ENCODE measurements at places on chromosomes 6 and 20.

- no peak for DNase-seq
Measured at GRCh38 chr6:334536-335510, 42.5 kb downstream of the DUSP22 start.

- DNase-seq, result no peak
Measured at GRCh38 chr6:119065382-119065781, 13.1 kb downstream of the FAM184A start.

DNA sequence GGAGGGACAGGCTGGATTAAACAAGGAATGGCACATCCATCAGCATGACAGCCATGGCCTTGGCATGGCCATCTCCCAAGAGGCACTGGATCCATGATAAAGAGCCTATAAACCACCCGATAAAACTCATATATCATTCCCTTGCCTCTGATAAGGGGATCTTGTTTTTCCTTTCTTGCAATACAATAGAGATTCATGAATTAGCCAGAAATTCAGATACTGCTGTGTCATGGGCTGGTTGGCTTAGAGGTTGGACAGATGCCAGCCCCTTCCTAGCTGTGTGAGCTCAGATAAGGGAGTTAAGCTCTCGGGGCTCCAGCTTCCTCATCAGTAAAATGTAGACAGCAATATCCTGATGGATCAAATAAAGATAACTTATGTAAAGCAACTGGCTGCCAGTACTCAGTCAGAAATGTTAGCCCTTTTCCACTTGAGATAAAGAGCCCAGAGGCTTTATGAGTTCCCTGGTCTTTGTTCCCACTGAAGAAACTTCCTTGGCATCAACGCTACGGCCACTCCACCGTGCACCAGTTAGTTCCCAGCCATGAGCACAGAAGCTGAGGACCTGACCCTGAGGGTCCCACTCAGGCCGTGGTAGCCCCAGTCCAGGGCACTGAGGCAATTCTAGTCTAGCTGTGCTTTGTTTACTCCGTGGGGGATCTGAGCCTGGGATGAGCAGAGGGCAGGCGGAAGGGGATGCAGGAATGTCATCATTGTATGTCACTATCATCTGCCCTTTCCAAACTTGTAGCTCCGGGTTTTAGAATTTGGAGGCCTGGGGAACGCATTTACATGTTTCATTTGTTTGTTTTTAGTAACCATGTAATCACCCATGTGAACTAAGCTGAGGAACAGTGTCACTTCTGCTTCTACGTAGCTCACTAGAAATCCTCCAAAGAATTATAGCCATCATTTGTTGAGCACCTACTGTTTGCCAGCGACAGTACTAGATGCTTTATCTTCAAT, 67.2 kb upstream of the TBC1D7 start:
- DNase-seq, result no peak

DNA sequence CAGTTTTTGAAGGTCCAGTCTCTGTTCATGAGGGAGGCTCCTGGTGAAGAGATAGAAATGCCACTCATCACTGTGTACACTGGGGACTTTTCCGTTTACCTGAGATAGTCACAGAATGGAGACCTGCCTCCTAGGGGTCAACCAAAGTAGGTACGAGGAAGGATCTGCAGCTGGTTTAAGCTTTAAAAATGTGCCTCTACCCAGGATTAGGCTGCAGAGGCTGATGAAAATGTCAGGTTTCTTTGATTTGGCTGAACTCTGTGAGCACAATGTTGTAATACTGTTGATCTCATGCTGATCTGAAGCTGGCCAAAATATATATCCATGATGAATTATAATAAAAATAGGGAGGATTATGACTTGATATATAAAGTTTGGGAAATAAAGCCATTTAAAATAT, 182.7 kb downstream of the ADAT2 start:
- no peak for DNase-seq

DNA sequence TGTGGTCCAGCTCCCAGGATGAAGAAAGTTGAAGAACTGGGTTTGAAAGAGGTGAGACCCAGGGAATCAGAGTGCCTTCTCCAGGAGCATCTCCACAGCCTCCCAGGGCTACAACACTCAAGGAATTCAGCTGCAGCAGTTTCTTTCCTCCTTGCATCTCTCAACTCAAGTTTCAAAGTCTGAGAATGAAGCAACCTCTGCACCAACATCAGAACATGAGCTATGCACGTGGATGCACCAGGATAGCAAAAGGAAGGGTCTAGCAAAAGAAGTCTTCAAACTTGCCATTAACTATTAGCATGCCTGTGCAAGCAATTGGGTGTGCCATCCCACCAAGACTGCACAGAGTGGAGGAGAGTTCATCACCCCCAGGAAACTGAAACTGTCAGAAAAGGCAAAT, 193.9 kb downstream of the OTOR start:
- DNase-seq, result no peak

GRCh38 chr6:109705258-109705657, 14.2 kb downstream of the FIG4 start:
- peak; percentile 89 for DNase-seq

DNA sequence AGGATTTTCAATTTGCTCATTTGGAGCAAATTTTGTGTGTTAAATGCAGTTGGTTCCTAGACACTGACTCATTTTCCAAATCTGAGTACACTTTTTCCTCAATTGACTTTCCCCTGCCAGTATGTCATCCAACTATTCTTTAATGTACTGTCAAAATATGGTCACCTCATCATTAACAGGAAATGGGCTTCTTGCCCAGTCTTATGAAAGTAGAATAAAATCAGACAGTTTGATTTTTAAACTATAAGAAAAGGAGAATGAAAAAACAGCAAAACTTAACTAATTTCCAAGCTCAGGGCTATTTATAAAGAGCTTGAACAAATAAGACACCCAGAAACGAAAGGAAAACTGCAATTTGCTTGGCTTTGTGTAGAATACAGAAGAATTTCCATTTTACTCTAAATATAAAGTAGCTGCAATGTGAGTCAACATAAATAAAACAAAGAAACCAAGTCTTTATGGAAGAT, 43.7 kb upstream of the RAB23 start:
- no peak for DNase-seq

- DNase-seq, result no peak
Measured at GRCh38 chr6:125832391-125833117, 41.8 kb downstream of the NCOA7 start.

- no peak for DNase-seq
Measured at GRCh38 chr6:169530752-169531123, 171.1 kb downstream of the WDR27 start.

GRCh38 chr6:45514454-45515230, 136.9 kb upstream of the SUPT3H start:
- DNase-seq, result no peak

DNA sequence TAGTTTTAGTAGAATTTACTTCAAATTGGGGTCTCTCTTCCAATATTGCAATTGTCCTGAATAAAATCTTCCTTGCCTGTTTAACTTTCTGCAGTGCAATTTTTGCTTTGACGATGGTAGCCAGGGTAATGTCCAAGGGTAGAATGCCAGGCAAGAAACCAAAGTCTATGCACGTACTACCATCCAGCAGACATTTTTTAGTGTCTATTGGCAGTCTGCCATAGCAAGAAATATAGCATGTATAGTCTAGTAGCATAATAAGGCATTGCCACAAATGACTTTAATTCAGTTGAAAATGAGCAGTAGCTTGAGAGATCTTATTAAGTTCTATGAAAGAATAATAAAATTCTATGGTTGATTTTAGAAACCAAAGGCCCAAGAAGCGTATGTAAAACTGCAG, 62.3 kb upstream of the KCNQ5 start:
- DNase-seq, result no peak

GRCh38 chr20:63163596-63164483, 52.1 kb downstream of the YTHDF1 start:
- peak; percentile 19 for DNase-seq

GRCh38 chr20:61780066-61780465, 285.6 kb downstream of the TAF4 start:
- no peak for DNase-seq

GRCh38 chr6:4726645-4727044, 49.6 kb upstream of the CDYL start:
- no peak for DNase-seq

DNA sequence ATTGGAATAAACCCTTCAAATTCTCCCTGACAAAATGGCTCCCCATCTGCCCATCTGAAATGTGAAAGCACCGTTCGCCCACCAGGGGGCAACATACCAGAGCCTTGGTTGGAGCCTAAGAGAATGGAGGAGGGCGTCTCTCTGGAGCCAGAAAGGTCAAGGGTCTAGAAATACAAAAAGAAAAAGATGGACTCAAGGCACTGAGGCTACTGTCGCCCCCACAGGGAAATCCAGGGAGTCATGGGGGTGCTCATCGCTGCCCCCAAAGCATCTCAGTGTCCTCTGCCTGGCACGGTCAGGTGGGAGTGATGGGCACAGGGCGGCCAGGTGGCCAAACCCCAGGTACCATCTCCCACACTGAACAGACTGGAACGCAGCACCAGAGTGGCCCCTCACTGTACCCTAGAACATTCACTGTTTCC, 136.3 kb downstream of the ZMYND8 start:
- no peak for DNase-seq

- no peak for DNase-seq
Measured at GRCh38 chr6:133964702-133965101, 11.7 kb downstream of the TBPL1 start.

GRCh38 chr6:35179901-35180535, 33.7 kb upstream of the SCUBE3 start:
- no peak for DNase-seq

GRCh38 chr6:30513451-30513850, 24.1 kb downstream of the HLA-E start:
- no peak for DNase-seq

- no peak for DNase-seq
Measured at GRCh38 chr6:73050706-73051105, 174.6 kb downstream of the KHDC1L start.

- no peak for DNase-seq
Measured at GRCh38 chr20:7155794-7156193, 388.3 kb downstream of the BMP2 start.

- peak; percentile 8 for DNase-seq
Measured at GRCh38 chr6:75748743-75749538, at the start of gene MYO6. Gene MYO6, plus strand, starts transcription at chr6:75749239. Its CDS starts 68,309 bp downstream, at chr6:75817548.

- no peak for DNase-seq
Measured at GRCh38 chr6:4402477-4402976, 267.2 kb upstream of the ECI2 start.
